ENCODE measurements at places on chromosomes 11 and 22.

GRCh38 chr11:47488674-47489394 lies 39.9 kb upstream of the RAPSN start:
- no peak for DNase-seq

GRCh38 chr11:11701070-11701469 lies 79.3 kb upstream of the GALNT18 start:
- DNase-seq: no peak

DNA sequence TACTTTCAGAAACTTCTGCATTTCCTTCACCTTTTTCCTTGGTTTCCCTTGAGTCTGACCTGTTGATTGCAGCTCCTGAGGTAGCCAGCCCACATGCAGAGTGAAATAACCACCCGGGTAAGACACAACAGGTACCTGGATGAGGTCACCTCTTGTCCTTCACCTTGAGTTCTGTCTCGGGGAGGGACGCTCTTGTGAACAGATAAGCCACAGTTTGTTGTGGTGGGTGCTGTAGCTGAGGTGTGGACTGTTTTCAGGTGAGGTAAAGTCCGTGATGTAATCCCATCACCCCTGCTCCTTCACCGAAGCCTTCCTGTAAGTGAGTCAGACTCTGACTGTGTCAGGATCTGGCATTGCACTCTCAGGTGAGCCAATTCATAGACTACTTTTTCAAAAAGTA lies 183.1 kb downstream of the NAV2 start:
- no peak for DNase-seq

- DNase-seq: no peak
Observed at GRCh38 chr11:43852057-43852636, 28.5 kb upstream of the ALKBH3 start.

- no peak for DNase-seq
Observed at GRCh38 chr11:76772100-76772782, 10.9 kb upstream of the TSKU start.

DNA sequence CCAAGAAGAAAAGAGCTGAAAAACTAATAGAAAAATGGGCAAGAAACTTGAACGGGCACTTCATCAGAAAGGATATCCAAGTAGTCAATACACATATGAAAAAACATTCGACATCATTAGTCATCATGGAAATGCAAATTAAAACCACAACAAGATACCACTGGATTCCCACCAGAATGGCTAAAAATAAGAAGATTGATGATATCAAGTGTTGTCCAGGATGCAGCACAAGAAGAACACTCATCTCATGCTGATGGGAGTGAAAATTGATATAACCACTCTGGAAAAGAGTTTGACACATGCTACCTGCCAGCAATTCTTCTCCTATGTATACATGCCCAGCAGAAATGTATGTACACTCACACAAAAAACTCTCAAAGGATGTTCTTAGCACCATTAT lies 26.9 kb upstream of the SCUBE2 start:
- no peak for DNase-seq

DNA sequence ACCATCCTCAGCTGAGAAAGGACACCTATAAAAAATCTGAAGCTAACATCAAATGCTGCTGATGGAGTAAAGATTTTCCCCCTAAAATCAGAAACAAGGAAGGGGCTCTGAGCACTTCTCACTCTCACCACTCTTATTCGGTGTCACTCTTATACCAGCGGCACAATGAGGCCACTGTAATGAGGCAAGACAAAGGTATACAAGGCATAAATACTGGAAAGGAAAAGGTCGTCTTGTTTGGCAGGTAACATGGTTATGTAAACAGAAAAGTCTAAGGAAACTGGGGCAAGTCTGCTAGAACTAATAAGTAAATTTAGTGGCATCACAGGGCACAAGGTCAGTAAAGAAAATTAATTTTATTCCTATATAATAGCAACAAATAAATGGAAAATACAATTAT lies 8.1 kb upstream of the MOB2 start:
- no peak for DNase-seq

DNA sequence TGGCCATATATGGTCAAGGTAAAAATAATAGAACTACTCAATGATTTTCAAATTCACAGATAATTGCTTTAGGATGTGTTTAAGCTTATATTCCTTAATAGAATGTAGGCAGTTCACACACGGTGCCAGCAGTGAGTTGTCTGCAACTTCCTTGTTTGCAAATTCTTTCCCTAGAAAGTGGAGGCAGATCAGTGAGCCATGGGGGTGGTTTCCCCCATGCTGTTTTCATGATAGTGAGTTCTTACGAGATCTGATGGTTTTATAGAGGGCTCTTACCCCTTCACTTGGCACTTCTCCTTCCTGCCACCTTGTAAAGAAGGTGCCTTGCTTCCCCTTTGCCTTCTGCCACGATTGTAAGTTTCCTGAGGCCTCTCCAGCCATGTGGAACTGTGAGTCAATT lies 111.8 kb upstream of the LMO1 start:
- no peak for DNase-seq

DNA sequence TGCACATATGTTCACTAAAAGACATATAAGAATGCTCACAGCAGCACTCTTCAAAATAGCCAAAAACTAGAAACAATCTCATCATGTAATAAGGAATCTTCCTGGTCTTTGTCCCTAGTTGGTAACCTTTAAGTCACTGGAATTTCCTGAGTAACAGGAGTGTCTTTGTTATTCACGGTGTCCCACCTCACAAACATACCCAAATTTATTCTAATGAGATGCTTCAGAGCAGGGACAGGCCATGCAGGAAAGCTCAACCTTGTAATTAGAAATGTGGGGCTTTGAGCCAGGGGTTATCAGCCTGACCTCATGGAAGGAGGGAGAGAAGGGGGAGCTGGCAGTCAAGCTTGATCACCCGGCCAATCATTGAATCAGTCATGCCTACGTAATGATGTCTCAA lies 40.3 kb upstream of the NFRKB start:
- DNase-seq: no peak

DNA sequence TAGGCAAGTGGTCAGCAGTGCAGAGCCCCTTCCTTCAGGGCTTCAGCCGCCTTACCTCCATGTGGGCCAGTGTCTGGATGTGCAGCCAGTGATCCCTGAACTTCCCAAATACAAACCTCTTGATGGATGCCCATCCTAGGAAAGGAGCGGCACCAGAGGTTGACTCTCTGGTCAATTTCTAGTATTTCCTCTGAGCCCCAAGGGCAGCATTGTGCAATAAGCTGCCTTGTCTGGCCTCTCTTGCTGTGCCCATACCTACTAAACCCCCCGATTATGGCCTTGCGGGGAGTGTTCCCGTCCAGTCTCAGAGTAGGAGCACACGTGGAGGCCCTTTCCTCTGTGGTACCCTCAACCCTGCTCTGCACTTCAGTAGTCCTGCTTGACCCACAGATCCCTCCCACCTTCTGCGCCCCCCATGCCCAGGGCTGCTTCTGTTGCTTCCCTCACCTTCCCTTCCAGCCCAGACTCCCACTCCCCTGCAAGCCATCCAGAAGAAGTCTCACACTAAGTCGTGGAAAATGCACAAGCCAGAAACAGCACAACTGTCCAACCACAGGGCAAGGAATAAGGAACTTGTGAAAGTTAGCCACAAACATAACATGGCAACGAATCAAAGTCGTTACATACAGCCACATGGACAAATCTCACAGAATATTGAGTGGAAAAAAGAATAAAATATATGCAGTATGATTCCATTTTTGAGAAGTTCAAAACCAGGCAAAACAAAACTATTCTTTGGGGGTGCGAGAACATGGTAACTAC lies 39.6 kb upstream of the HORMAD2 start:
- no peak for DNase-seq

DNA sequence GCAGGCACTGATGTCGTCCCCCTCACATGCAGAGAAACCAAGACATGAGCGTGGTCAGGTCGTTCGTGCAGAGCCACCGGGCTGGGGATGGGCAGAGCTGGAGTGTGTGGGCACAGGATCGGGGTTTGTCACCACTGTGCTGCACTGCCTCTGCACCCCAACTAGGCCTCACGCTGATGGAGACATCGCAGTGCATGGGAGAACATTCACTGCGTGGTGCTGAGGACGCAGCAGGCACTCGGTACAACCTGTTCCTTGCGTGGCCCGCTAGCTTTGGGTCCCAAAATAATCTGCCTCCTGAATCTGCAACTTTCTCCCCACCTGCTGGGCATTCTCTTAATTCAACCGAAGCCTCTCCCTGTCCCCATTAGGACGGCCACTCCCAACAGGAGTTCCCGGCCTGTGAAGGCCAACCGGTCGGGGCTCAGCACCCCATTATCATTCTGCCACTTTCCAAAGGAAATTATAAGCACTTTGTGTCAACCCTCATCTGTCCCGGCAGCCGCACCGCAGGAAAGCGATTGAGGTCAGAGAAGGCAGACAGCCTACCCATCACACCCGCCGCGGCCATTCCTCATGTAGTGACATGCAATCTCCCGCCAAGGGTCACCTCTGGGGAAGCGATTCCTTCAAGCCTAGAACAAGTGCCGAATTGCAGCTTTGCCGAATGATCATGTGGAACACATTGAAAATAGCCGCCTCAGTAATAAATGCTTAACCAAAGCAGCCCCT lies 490.4 kb downstream of the MN1 start:
- DNase-seq: no peak

- no peak for DNase-seq
Observed at GRCh38 chr22:11628651-11629511, 3899.1 kb upstream of the OR11H1 start.

DNA sequence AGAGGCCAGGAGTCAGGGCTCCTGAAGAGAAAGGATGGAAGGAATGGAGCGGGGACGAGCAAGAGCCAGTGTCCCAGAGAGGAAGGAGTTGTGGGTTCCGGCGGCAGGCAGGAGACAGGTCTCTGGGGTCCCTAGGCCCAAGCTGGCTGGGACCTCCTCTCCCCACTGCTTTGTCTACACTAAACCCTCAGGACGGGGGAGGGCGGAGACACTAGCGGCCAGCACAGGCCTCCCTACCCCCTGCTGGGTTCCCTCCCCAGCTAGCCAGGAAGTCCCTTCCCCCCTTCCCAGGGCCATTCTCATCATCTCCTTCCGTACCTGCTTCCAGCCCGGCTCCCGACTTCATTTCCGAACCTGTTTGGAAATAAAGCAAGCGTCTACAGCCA lies 79.5 kb downstream of the ST3GAL4 start:
- no peak for DNase-seq

GRCh38 chr22:44884968-44885805 lies 124.6 kb downstream of the PHF21B start:
- DNase-seq: no peak

- DNase-seq: no peak
Observed at GRCh38 chr11:120830085-120830620, 193.7 kb upstream of the TBCEL start.

GRCh38 chr11:69841170-69841858 lies 22.1 kb upstream of the FGF3 start:
- no peak for DNase-seq

- DNase-seq: no peak
Observed at GRCh38 chr11:112558691-112559090, 298.0 kb upstream of the PLET1 start.

- DNase-seq: no peak
Observed at GRCh38 chr22:43171607-43172006, 15.3 kb downstream of the TTLL12 start.

DNA sequence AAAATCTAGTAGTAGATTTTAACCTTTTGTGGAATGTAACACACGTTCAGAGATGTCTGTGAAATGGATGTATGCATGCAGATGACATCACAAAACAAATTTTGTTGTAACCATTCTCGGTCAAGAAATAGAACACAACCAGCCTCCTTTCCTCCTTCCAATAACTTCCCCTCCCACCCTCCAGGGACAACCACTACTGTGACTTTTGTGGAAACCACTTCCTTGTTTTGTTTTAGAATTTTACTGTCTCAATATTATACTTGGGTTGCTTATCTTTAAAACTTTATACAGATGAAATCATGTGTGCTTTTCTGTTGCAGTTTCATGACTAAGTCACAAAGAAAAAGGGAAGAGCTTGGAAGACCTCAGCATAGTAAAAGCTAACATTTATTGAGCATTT lies 189.4 kb upstream of the NCAM1 start:
- no peak for DNase-seq

- DNase-seq: no peak
Observed at GRCh38 chr22:40397396-40397795, 27.0 kb downstream of the SGSM3 start.

DNA sequence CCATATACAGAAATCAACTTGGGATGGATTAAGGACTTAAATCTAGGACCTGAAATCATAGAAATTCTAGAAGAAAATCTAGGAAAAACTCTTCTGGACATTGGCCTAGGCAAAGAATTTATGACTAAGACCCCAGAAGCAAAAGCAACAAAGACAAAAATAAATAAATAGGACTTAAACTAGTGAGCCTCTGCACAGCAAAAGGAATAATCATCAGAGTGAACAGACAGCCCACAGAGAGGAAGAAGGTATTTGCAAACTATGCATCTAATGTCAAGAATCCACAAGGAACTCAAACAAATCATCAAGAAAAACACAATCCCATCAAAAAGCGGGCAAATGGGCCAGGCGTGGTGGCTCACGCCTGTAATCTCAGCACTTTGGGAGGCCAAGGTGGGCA lies 32.4 kb downstream of the TTC28 start:
- DNase-seq: no peak
